ENCODE measurements at places on chromosomes 3 and 15.

- no peak for DNase-seq
Observed at GRCh38 chr3:160796813-160797164, 40.8 kb downstream of the PPM1L start.

DNA sequence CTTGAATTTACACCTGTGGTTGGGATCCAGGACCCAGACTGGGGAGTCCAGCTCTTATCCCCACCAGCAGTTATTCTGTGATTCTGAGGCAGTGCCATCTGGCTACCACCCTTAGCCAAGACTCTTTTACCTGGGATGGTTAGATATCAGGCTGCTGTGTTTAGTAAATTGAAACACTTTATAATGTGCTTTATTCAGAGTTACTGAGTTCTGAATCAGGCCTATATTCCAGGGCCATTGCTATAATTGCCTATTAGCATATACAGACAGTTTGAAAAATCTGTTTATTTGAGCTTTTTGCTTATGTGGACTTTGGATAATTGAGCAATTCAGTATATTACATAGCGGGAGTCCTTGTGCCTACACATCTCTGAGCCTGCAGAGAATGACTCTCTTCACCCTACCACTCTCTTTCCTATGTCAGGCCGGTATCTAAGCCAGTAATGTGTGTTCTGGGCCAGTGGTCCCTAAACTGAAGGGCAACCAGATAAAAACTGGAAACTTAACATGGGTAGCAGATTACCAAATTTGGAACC lies 45.4 kb upstream of the TRAK1 start:
- DNase-seq = no peak

DNA sequence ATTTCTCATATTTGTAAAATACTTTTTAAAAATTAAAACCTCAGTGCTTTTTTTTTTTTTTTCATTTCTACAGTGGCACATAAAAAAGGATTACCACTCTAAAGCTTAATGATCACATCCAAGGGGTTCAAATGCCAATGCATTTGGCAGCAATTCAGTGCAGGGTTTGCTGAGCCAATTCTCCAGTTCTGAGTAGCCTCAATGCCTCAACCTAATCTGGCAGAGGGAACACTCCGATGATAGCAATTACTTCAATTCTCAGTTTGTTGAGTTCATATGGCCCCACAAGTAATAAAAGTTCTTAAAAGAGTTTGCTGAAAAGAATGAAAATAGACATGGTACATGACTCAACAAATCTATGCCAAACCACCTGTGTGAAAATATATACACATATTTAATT lies 79.3 kb upstream of the RBMS3 start:
- DNase-seq = no peak

GRCh38 chr15:42704492-42704926 lies 32.4 kb downstream of the CDAN1 start:
- peak; percentile 14 for DNase-seq

DNA sequence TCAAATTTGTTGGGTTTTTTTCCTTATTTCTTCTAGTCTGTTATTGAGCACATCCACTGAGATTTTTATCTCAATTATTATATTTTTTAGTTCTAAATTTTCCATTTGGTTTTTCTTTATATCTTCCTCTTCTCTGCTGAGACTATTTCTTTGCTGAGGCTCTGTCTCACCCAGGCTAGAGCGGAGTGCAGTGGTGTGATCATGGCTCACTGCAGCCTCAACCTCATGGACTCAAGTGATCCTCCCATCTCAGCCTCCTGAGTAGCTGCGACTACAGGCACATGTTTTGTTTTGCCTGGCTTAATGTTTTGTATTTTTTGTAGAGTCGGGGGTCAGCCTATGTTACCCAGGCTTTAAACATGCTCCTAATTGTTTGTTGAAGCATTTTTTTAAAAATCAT lies 10.2 kb downstream of the CTDSPL start:
- DNase-seq = no peak

DNA sequence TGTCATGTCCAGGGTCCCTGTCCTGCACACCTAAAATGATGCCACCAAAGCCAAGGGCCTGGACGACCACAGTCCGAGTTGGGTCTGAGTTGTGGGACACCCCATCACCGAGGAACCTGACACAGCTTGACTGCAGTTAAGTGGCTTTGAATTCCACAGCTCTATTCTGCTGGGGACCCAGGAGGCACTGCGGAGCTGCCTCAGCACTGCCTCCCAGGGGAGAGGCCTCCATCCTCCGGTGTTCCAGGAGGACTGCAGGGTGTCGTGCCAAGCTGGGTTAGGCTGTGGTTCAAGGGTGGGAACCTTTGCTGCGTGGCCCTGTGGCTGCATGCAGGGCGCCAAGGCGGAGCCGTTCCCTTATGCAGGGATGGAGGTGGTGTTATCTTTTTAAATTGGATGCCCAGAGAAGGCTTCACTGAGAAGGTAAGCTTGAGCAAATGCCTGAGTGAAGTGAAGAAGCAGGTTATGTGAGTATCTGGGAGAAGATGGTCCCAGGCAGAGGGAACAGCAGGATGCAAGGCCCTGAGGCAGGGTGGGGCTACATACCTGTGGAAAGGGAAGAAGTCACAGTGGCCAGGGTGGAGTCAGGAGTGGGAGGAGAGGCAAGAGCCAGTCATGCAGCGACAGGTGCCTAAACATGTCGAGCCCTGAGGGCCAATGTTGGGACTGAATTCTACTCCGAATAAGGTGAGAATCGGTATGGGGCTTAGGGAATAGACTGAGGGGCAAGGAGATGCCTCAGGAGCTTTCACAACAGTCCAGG lies 144.8 kb downstream of the TPRA1 start:
- DNase-seq = no peak

- no peak for DNase-seq
Observed at GRCh38 chr15:101013769-101014675, 94.9 kb downstream of the LRRK1 start.

DNA sequence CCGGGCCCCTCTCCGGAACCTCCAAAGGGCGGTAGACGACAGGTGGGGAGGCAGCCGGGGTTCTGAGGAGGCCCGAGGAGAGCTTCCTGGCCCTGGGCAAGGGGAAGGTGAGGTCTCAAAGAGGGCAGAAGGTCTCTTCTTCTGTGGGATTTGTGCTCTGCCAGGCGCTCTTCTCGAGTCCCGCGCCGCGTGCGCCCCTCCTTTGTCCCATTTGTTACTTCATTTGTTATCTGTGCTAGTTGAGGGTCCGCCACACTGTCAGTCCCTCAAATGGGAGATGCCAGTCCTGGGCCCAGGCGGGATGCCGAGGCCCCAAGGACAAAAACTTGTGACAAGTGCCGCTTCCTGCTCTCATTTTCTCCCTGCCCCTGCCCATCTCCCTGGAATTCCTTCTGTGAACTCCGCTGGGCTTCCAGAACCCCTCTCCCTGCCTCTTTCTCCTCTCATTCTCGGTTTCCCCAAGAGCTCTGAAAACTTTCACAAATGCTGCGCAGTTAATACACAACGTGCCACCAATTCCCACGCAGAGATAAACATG lies 1.5 kb downstream of the ST8SIA2 start:
- DNase-seq = no peak

DNA sequence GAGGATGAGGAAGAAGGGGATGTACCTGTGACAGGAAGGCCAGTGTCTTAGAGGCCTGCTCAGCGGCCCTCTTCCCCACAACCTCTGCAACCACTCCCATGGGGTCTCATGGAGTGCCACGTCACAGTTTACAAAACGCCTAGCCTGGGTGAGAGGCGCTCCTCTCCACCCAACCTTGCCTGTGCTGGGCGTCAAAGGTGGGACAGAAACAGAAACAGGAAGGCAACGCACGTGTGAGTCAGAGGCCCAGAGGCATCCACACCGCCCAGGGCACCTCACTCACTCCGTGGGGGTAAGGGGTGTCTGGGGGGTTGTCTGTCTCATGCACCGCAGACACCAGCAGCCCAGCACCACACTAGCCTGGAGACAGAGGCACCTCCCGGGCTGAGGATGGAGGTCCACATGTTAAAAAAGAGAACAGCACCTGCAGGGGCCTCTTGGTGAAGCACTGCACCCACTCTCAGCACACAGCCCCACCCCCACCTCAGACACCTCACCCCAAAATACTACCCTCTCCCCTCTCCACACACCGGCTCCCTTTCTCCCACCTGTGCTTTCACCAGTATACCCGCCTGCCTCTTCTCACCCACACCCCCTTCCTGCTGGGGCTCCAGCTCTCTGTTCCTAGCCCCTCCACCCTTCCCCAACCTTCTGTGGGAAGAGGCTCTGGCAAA lies 4.7 kb upstream of the CALML4 start:
- DNase-seq = no peak

DNA sequence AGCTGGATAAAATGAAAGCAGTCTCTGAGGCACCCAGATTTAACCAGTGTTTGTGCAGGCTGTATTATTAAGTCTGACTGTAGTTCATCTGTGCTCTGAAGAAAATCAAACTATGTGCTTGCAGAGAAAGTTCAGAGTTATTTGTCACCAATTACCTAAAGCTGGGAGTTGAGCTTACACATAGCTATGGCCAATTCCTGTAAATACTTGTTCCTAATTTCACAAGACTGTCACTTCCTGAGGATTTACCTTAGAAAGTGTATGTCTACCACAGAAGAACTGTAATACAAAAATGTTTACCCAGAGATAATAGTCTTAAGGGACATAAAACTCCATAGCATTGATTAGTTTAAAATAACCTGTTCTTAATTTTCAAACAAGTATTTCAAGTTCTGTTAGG lies 628.4 kb upstream of the TGFBR2 start:
- DNase-seq = no peak
